ENCODE measurements at places on chromosomes 4 and X.

DNA sequence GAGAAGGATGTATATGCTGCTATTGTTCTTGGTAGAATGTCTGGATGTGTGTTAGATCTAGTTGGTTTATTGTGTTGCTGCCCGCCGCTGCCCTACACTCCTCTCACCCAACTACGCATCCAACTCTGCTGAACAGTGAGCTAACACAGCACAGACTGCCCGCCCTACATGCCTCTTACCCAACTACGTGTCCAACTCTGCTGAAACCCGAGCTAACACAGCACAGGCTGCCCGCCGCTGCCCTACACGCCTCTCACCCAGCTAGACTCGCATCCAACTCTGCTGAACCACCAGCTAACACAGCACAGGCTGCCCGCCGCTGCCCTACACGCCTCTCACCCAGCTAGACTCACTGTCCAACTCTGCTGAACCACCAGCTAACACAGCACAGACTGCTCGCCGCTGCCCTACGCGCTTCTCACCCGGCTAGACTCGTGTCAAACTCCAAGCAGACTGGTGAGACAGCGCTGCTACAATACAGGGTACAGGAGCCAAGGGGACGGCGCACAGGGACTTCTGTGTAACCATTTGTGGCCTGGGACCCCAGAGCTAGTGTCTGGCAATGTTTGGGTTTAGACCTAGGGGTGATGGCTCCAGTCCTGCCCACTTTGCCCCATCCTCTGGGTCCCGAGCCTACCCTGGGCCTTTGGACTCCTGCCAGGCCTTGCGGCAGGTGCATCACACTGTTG, 11.6 kb upstream of the CTBP1 start:
- no peak for DNase-seq

- no peak for DNase-seq
Observed at GRCh38 chr4:187109636-187110035, 386.0 kb upstream of the FAT1 start.

DNA sequence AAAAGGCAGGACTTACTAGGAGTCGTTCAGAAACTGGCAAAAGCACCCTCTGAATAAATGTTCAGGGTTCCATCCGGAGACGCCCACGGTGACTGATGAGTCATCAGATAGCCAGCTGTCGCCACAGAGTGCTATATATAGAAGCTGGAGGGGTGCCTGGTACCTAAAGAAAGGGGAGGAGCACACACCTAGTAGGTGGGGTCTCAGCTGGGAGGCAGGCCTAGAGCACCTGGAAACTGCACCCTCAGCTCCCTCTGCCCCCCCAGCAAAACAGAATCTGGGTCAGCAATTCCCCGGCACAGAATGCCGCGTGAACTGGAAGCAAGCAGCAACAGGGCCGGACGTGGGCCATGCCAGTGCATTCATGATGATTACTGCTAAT, 242.0 kb downstream of the BCOR start:
- DNase-seq = no peak

DNA sequence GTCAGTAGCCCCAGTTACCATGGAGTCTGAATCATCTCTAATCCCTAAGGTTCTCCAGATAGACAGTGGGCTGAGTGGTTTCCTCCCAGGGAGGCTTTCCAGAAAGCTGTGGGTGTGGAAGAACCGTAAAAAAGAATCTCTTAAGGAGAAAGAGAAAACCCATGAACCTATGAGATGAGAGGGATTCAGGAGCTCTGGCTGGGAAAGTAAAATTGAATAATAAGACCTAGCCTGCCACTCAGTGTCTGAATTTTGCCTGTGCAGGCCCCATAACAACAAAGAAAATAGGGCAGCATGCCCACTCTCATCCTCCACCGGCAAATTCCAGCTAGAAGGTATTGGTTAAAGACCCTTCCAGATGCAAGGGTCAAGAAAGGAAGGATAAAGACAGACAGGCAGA, 16.9 kb downstream of the AWAT2 start:
- DNase-seq = no peak

DNA sequence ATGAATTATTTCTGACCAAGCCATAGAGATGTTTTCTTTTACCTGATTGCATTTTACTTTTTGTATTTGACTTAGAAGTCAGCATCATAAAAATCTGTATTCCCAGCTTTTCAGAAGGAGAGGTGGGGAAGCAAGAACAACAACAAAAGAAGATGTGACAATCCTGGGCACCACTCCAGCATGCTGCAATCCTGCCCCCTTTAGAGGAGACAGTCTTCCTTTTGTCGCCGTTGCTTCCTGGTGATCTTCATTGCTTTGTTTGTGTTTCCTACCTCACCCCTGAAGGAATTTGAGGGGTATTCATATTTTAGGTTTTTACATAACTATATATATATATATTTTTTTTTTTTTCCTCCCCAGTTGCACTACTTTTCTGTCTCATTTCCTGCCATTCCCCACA, 3.7 kb downstream of the QRFPR start:
- no peak for DNase-seq

GRCh38 chr4:145618932-145619638, at the start of gene MMAA:
TSS of gene MMAA (plus strand) at chr4:145619385. CDS start at chr4:145639140, 19,755 bp downstream.
- DNase-seq = peak; percentile 81

DNA sequence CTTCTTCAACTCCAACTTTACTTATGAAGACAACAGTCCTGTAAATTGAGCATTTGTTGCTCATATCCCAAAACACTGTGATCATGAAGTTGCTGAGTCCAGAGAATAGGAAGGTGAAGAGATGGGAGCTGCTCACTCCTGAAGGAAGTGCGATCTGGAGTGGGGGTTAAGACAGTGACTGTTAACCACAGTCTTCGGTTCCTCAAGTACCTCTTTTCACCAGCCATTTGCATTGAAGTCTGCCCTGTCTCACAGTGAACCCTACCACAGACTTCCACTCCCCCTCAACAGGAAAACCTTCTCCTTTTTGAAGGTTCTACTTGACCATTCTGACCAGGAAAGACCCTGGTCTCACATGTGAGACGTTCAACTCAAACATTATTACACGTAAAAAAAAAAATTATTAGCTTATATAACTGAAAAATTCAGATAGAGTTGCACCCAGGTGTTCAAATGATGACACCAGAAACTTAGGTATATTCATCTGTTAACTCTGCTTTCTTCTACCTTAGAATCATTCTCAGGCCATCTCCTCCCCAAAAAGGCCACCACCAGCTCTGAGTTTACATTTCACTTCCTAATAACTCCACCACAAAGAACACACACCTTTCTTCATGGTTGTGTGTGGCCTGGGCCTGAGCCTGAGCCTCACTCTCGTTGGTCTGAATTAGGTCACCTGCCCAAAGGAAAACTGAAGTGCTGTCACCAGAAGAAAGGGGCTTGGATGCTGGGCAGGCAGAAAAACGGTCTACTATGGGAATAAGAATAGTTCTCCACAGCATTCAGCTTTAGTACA, 199.2 kb downstream of the DCTD start:
- DNase-seq = no peak

GRCh38 chrX:97402333-97402732, 518.6 kb downstream of the RPA4 start:
- no peak for DNase-seq

GRCh38 chrX:118679290-118679689, 48.1 kb upstream of the IL13RA1 start:
- DNase-seq = no peak

- DNase-seq = no peak
Observed at GRCh38 chrX:132710656-132711155, 221.9 kb upstream of the MBNL3 start.

- no peak for DNase-seq
Observed at GRCh38 chr4:107497054-107497453, 223.0 kb downstream of the PAPSS1 start.

DNA sequence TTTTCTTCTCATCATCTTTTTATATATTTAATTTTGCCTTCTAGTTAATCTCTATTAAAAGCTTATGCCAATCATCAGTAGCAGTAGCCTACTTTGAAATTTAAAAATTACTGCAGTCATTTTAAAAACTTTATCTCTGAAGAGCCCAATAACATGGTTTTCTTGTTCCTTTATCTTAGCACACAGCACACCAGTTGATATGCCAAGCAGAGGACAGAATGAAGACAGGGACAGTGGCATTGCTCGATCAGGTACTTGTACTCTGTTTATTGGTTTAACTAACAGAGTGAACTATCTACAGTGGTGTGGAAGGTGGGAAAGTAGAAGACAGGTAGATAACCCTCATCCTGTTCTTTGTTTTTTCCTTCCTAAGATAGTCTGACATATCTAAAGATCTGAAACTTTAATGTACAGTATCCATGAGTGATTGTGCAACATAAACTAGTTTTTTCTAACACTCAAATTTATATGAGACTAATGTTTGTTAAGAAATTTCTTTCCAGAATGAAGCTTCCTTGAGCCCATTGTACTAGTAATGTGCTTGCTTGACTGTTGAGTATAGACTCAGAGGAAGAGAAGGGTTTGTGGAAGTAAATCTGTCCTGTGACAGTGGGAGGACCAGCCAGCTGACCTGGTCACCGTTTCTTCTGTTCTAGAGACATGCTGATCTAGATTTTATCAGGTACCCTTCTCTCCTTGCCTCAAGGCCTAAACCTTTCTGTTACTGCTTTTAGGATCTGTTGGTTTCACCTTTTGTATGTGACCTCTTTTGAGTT, 66.6 kb downstream of the FNIP2 start:
- no peak for DNase-seq

DNA sequence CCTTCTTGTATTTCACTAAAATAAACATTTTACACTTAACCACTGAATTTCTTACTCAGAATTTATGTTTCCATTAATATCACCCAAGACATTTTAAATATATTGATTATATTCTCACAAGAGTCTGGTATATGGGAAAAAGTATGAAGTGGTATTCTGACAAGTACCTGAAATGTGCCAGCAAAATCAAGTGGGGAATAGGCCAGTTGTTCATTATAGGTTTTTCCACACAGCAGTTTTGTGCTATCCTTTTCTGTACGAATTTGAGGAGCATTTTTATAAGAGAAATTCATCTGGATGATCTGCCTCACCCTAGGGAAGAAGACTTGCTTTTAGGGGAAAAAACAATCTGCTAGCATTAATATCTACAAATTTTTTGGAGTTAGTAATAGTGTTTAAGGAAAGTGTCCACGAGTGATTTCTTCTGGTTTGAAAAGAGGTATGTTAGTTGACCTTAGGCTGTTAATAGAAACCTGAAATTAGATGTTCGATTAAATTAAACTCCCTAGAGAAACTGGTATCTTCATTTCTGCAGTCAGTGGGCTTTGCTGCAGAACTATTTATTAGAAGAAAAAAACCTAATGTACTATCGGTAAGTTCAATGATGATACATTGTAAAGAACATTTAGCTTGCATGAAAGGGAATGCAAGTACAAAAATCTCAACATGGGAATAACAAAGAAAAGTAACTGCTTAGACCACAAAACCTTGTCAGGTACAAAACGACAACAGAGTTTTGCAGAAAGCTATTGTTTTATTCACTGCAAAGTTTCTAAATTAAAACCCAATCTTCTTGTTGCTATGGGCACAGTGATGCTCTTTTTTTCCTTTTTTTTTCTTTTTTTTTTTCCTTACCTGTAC, 1.8 kb downstream of the KLF3 start:
- DNase-seq = no peak

DNA sequence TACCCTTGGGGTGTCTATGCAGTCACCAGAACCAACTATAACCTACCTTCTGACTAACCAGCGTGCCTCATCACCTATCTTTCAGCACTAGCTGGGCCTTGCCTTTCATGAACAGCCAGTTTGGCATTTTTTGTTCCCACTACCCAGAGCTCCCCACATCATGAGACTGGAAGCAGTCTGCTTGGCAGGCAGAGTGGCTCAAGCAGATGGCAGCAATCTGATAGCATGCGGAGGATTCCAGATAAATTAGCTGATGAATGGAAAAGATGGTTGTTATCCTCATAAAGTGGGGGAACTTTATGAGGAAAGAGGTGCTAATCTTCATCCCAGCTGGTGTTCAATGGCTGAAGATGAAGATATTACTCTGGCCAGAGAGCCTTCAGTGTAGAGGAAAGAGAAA, 243.2 kb upstream of the EDA2R start:
- no peak for DNase-seq

DNA sequence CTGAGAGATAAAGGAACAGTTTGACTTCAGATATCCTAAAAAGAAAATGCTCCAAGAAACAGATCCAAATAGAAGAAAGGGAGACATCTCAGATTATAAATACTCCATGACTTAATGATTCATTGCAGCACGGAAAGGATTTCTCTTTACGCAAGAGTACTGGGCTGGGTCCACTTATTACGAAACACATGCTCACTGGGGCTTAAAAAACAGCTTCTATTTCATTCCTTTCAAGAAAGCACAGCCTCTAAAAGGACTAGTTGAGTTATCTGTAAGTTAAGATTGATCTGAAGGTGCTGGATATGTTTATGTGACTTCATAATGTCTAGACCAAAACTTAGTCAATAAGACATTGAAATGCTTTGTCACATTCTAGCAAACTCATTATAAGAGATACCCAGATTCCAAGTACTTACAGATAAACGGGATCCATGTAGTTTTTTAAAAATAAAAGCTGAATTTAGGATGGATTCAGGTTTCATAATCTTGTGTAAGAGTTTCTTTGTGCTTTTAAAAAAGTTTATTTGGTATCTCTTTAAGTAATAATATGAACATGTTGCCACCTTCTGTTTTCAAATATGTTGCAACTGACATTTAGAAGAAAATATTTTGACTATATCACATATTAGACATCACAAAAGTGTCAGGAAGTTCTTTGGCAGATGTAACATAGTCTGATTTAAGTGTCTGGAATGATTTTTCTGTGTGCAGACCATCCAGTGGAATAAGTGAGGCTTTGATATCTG, 109.5 kb upstream of the MYOZ2 start:
- DNase-seq = no peak

- no peak for DNase-seq
Observed at GRCh38 chr4:25160714-25161592, 704 bp upstream of the SEPSECS start.

- DNase-seq = no peak
Observed at GRCh38 chr4:38462367-38463055, 201.5 kb upstream of the KLF3 start.

GRCh38 chr4:118749347-118749988, 64.3 kb downstream of the METTL14 start:
- DNase-seq = no peak

- DNase-seq = no peak
Observed at GRCh38 chrX:125219852-125220251, 99.8 kb upstream of the TEX13C start.

GRCh38 chr4:143344774-143345173, 8.1 kb downstream of the GAB1 start:
- no peak for DNase-seq

DNA sequence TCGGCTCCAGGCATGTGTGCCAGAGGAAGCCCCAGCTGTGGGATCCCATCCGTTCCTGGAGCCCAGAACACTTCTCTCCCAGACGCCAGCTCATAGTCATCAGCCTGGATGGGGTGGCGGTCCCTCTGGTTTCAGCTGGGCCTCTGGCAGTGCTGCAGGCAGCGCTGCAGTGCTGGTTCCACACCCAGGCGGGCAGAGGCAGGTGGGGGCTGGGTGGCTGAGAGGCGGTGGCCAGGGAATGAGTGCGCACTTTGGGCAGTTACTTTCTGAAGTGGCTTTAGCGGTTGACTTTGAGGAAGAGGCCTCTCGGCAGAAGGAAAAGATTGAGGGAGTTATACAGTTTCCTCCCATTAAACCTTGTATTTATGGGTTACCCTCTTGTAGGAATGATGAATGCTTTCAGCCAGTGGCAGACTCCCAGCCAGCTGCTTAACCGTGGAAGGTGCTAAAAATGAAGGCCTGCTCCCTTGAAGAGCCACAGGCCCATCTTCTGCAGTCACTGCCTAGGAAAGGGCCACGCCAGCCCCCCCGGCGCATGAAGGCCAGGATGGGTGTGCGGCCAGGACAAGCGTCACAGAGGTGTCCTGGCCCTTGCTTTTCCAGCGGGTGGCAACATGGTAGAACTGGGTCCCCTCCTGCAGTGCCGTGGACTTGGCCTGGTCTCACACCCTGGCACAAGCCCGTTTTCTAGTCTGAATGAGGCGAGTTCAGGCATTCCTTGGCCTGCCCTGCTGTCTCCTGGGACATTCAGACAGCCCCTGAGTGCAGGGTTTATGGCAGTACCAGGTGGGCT, 9.9 kb downstream of the TADA2B start:
- DNase-seq = peak; percentile 80
